GM20000 (cell line): ENCODE measurements at places on chromosomes 3 and 15.

GRCh38 chr15:101206176-101206591 is 45.7 kb downstream of the CHSY1 start:
- DNase-seq: no peak

DNA sequence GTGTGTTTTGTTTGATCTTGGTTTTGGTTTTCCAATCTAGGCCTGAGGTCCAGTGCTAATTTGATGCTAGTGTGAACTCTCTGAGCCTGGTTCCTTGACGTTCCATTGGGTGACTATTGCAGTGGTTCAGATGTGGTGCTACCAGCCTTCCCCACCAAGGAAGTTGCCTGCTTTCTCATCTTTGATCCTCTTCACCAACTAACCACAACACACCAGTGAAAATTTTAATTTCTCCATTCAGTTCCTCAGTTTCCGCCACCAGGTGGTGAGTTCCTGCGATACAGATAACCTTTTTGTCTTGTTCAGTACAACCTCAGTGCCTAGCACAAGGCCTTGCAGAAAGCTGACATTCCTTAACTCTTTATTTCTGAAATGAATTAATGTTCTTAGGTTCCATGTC is 337.4 kb upstream of the TPRG1 start:
- no peak for DNase-seq

DNA sequence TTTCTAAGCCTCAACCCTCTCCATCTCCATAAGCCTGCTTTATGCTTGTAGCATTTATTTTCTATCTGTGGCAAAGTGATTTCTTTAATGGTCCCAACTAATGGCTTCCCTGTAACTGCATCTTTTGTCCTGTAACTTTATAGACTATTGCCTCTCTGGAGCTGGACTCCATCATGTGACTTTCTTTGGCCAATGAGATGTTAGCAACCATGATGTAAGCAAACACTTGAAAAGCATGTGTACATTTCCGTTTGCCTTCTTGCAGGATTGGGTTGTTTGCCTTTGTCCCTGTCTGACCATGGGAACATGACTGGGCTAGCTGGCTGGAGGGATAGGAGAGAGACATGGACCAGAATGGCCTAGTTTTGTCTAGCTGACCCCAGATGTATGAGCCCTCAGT is 106.0 kb upstream of the LRIG1 start:
- DNase-seq: no peak

GRCh38 chr3:61118830-61119229 is 132.4 kb downstream of the FHIT start:
- DNase-seq: no peak

- no peak for DNase-seq
Measured at GRCh38 chr3:168028086-168028485, 67.6 kb downstream of the GOLIM4 start.

- DNase-seq: no peak
Measured at GRCh38 chr15:99279290-99279689, 28.0 kb downstream of the LRRC28 start.

DNA sequence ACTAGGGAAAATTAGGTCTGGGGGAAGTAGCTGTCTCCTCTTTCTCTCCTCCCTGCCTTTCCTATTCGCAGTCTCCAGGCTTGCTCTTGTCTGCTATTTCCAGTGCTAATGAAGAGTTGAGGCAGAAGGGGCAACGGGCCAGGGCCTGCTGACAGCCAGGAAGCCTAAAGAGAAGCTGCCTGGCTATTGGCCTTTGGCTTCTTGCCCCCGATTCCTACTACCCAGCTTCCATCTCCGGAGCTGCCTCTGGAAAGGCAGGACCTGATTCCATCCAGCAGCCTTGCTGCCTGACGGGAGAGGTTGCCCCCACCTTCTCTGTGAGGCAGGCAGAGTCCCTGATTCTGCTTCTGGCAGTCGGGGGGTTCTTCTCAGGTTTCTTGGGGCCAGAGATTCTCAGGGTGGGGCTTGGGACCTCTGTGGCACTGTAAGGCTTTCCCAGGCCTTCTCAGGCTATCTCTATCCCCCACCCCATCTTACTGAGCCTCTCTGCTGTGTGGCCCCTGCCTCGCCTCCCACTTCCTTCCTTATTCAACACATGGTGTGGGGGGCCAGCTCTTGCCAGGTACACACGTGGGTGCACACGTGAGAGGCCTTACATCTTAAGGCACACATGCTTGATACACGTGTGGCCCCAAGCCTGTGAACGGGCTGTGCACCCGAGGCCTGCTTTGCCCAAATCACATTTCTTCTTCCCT is 18.2 kb upstream of the JMJD7 start:
- DNase-seq: no peak

- no peak for DNase-seq
Measured at GRCh38 chr15:69126054-69126469, 34.4 kb upstream of the GLCE start.

- no peak for DNase-seq
Measured at GRCh38 chr15:67242708-67243111, 11.8 kb downstream of the AAGAB start.

DNA sequence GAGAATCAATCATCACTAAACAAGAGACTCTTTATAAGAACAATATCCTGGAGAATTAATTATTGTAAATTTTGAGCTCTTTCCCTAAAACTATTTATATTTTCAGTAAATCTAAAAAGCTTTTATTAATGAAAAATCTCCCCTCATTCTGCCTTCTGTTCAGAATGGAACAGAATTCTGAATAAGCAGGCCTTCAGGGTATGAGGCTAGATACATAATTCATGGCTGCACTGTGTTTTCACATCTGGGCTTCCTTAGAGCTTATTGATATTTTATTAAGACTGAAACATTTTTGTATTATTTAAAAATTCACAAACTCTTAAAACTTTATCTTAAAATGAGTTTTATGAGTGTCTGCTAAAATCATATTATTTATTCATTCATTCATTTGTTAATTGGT is 24.8 kb downstream of the CLDN11 start:
- DNase-seq: no peak

DNA sequence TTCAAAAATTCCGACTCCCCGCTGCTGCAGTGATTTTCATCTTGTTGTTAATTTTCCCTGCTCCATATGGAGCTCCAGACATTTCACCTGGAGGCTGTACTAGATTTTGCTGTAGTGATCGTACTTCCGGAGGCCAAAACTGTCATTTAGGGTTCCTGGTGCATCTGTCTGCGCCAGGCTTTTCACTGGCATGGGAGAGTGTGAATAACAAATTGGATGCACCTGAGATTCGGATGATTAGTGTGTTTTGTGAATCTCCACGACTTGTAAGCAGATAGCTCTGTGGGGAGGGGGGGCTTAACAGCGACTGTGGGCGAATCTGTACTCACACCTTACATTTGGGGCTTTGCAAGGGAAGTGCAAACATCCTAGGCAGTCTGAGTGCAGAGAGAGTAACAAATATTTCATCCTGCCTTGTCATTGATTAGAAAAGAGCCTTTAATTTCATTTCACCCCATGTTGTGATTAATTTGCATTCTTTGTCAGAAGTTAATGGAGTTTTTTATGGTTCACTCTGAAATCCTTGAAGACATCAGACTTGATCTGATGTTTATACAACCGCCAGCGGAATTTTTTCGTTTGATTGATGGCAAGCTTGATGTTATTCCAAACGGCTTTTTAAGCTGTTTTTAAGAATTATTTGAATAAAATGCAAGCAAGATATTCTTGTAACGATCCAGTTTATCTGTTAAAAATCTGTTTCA is 92.5 kb upstream of the SKOR1 start:
- no peak for DNase-seq

DNA sequence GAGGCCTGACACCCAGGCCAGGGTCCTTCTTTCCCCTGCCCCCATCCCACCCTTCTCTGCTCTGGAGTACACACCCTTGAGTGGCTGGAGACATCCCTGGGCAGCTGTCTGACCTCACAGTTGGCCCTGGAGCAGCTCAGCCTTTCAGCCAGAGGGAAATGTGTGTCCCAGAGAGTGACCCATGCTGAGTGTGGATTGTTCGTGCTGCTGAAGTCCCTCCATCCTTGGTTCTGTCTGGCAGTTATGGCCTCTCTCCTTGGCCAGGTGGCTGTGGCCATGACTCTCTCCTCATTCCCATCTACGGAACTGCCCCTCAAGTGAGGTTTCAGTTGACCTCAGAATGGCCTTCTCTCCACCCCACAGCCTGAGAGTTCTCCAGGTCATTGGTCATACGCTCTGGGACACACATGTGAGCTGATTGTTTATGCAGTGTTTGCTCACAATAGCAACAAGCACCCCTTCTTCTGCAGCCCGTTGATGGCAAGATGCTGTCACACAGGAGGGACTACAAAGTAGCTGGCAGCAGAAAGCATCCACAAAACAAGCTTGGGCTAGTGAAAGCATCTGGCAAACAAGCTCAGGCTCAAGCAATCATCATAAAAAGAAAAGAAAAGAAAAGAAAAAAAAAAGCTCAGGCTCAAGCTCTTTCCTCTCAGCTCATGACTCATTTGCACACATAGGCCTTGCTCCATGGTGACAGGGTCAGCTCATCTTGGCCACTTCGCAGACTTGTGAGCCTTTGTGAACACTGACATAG is 55.3 kb upstream of the ITGA11 start:
- no peak for DNase-seq

GRCh38 chr3:36944641-36945270 is at the start of gene TRANK1:
Gene TRANK1, minus strand, starts transcription at chr3:36945054. Its CDS starts 245 bp downstream, at chr3:36944809.
- peak; percentile 80 for DNase-seq

DNA sequence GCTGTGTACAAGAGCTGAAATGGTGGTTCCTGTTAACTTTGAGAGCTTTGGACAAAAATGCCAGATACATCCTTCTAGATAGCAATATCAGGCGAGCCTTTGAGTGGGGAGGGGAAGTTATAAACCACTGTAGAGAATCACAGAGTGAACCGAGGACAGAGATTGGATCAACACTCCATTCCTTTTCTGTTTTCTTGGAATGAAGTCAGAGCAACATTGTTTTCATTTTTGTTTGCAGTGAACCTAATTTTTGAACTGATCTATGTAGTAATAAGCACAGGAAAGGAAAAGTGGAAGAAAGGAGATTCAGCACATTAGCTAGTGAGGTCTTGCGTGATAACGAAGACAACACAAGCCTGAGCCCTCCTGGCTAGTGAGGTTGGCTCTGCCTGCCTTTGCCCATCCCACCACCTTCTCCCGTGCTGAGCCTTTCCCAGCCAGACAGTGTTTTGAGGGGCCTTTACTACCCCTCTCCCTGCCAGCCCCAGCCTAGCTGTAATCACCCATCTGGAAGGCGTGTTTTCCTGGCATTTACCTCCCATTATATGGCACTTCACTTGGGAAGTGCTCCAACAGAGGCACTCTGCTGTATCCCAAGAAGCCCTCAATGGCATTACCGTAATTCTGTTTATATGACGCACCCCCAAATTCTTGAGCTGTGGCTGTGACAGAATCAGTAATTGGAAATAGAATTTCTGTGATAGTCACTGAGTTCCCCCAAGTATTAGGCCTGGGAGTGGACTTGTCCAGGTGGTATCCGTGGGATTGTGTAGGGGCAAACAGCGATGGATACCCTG is 129.8 kb downstream of the CACNA1D start:
- no peak for DNase-seq

- DNase-seq: no peak
Measured at GRCh38 chr3:71421475-71421819, 162.1 kb downstream of the FOXP1 start.

DNA sequence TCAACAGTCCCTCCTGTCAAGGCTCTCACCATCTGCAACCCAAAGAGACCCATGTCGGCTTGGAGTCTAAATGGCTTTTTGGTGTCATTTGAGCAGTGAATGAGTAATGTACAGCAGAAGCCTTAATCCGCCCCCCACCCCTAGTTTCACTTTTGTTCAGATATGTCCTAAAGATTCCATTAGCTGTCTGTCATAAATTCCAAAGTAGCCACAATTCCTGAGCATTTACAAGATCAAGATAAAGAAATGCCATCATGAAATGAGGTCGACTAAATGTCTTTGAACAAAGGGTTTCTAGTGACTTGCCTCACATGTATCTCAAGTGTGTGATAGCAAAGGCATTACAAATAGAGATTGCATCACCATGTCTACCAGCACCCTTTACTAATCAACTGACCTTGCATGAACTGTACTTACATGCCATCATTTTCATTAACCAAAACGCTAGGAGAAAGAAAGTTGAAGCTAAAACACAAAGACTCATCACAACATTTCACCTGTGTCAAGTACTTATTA is 123.8 kb upstream of the PHLDB2 start:
- no peak for DNase-seq

- no peak for DNase-seq
Measured at GRCh38 chr3:58989955-58990354, 59.9 kb downstream of the CFAP20DC start.

GRCh38 chr3:78634316-78634715 is 1133.5 kb downstream of the ROBO1 start:
- DNase-seq: no peak

- DNase-seq: peak; percentile 49
Measured at GRCh38 chr3:171614318-171614921, 154.2 kb upstream of the TNIK start.

- no peak for DNase-seq
Measured at GRCh38 chr15:99921101-99921500, 187.9 kb upstream of the LYSMD4 start.
